ENCODE measurements at places on chromosomes 6 and 20.

DNA sequence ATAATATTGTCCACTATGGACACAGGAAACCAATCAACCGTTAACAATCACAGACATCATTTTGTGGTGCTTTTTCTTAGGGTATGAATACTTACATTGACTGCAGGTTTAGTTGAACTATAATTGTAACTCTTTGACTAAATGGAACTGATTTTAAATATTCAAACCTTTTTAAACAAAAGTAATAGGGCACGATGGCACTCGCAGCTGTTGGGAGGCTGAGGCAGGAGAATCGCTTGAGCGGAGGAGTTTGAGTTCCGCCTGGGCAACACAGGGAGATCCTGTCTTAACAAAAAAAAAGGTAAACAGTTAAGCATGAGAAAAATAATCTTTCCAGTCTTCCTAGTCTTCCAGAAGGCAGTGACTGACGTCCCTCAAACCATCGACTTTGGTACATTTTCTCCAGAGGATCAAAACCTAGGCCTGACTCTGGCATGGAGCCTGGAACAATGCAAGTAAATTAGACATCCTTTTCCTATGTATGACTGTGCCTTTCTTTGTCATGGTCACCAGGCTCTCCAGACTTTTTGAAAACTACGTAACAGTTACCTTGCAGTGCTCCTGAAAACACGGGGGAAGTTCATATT, 16.6 kb upstream of the PRDM13 start:
- no peak for DNase-seq

GRCh38 chr6:136201732-136202131, 48.4 kb downstream of the MTFR2 start:
- no peak for DNase-seq

GRCh38 chr6:70151616-70152015, 151.3 kb downstream of the COL9A1 start:
- DNase-seq, result no peak

DNA sequence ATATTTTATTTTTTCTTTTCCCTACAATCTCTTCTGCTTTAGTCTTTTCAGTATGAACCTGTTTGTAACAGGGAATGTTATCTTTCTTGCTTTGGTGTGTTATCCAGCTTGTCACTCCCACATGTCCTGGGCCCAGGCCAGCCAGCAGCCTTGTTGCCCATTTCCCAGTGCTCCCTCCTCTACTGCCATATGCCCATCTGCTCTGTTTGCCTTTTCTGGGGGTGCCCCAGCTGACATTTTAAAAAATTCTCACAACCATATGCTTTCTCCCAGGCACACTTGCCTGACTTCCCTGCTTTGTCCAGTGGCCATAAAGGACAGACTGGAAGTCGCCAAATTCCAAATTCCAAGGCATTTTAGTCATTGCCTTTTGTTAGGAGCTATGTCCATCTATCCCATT, 23.6 kb upstream of the LMBRD1 start:
- no peak for DNase-seq

GRCh38 chr20:12264711-12265110, 347.0 kb downstream of the BTBD3 start:
- DNase-seq, result no peak

GRCh38 chr6:122869437-122870024, 80.5 kb downstream of the SMPDL3A start:
- DNase-seq, result no peak

DNA sequence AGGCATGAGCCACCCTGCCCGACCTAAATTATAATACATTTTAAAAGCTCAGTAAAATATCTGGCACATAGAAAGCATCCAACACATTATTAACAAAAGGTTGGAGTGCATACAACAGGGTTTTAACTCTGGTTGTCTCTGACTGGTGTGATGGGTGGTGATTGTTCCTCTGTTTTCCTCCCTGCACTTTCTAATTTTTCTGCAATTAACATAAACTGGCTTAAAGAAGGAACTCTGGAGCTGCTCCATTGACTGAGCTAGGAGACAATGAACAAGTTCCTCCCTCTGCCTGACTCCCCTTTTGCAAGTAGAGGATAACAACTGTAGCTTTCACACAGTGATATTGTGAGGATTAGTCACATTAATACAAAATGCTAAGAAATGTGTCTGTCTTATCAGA, 48.5 kb upstream of the SIRPG start:
- DNase-seq, result no peak

GRCh38 chr20:1656844-1657243, 735 bp downstream of the SIRPG start:
- no peak for DNase-seq

DNA sequence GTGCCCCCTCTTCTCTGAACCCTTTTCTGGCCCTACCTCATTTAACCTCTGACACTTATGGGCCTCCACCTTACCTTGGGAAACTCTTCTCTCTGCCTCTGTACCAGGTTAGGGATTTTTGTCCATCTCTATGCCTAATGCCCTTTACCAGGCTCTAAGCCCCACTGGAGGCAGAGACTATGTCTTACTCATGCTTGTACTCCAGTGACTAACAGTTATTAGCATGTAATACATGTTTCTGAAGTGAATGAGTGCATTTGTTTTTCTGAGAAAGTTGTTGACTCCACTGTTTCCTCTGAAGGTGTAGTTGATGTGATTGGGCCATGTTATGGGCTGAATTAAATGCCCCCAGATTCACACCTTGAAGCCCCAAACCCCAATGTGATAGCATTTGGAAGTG, 234.3 kb downstream of the PACRG start:
- DNase-seq, result no peak

GRCh38 chr6:2733736-2734480, 16.8 kb downstream of the MYLK4 start:
- DNase-seq, result no peak

DNA sequence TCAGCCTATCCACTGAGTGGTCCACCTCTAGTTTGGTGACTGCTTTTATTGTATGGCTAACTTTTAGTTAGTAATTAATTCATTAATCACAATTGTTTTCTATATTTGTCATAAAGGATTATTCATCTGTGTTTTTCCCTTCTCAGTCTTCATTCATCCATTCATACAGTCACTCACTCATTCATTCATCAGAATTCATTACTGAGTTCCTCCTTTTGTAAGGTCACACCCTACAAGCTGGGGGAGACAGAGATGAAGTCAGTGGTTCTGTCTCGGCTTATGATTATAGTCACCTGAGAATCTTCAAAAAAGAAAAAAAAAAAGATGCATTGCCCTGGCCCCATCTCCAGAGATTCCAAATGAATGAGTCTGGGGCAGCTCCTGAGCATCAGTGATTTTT, 257.1 kb downstream of the ADGB start:
- no peak for DNase-seq

GRCh38 chr20:18527339-18527738, 19.6 kb downstream of the SEC23B start:
- DNase-seq, result no peak

DNA sequence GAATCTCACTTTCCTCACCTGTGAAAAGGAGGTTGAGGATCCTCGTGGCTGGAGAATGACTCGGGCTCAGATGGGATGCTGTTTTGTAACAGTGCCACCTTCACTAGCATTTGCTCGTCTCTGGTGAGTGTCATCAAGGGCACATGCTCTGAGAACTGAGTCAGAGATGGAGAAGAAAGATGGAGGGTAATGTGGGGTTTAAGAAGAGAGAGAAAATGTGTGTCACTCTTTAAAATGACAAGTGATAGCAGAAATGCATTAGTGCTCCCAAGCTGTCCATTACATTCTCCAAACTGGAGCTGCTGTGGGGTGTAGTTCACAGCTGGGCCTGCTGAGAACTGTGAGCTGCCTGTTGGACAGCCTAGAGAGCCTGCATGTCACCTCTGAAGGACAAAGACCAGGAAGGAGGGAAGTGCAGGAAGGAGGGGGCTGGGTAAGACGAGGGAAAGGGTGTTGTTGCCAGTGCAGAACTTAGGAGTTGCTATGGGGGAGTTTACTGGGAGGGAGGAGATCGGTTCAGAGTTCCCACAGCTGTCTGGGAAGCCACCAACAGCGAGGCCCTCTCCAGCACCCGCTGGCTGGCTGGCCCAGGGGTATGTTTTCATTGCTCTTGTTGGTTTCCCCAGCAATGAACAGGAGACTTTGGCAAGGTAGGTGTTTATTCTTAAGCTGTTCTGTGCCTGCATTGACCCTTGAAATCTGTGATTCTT, 19.8 kb downstream of the GMPR start:
- no peak for DNase-seq

Measured in stimulated activated CD8-positive, alpha-beta memory T cell treated with anti-CD3 and anti-CD28 coated beads, Interleukin-15, amount 100 ng/mL, for 48 hours (primary cell).